T-cell (primary cell): ENCODE measurements at places on chromosomes 1 and 21. TPM values are rescaled to one million over a fixed set of nuclear protein-coding genes. Genes with fewer than 3 reads are reported as not detected.

Gene CHD5
- 0.16 TPM for total RNA-seq

DNA sequence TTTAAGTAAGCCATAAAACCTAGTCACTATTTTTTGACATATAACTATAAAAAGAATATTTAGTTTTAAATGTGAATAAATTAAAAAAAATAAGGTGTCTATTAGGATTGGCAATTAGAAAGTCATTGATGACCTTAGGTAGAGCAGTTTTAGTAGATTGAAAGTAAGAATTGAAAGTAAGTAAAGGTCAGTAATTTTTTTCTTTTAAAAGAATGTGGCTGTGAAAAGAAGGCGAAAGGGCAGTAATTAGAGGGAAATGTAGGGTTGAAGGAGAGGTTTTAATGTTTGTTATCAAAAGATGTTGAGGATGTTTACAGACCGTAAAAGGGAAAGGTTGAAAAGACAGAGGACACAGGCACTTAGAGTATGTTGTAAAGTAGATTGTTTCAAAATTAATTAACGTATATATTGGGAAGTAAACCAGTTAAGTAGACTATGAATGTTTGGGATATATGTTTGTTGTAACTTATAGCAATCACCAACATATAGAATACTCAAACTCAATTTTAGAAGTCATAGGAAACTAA is 41.0 kb downstream of the ZFYVE9 start:
- no peak for DNase-seq

- peak; percentile 96 for DNase-seq
Observed at GRCh38 chr1:1324524-1325287, at the start of the genes CPTP and INTS11. TSS of gene CPTP (plus strand) at chr1:1324802. CDS start at chr1:1326911, 2,109 bp downstream. TSS of gene INTS11 (minus strand) at chr1:1324660. CDS start at chr1:1324608, 52 bp downstream.

Gene IKBKE
- total RNA-seq = 60.7 TPM

DNA sequence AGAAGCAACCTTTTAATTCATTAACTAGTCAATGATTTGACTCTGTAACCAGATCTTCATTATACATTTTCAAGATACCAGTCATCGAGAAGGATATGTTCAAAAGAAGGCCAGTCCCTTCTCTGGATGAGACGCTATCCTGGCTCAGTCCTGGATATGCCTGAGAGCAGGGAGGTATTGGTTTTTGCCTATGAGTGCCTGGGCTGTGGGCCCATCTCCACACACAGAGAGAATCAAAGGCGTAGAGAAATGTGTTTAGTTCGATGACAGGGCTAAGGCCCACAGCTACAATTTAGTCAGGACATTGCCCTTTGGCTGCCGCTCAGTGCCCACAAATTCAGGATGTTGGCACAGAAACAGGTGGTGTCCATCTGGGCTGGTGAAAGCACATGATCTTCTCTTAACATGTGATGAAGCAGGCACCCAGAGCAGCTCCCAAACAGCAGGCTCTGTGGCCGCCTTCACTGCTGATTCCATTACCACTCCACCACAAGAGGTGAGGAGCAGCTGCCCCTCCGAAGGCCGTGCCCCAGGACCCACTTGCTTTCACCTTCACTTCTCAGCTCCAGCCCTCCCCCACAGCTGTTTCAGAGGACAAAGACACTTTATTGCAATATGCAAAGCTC is 24.7 kb downstream of the ACKR1 start:
- no peak for DNase-seq

GRCh38 chr1:201448990-201449389 is 20.0 kb downstream of the PHLDA3 start:
- DNase-seq = no peak

DNA sequence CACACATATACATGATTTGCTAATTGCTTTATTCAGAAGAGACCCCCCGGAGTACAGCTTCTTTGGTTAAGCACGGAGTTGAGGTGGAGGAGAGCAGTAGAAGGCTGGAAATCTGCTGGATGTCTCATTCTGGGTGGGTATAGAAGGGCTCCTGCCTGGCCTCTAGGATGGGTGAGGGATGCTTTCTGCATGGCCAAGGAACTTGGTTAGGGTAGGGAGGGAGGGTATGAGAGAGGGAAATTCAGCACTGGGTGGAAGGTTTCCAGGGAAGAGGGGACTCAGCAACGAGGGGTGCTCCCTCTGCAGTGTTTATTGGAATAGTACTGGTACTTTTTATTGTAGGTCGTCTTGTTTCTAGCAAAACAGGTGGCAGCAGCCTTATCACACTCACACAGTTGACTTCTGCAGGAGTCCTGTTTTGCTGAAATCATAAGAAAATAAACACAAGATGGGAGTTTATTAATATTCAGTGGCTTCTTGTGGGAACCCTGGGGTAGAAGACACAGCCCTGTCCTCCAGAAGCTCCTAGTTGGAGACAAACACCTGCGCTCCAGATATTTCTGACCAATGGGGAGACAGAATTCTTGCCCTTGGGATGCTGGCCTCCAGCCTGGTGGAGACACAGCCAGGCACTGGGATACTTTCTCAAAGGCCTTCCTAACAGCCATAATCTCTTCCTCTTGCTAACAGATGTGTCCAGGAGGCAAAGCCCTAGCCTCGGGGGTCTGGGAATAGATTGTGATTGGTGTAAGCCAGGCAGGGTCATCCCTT is 3.8 kb downstream of the PLA2G2A start:
- no peak for DNase-seq

- no peak for DNase-seq
Observed at GRCh38 chr1:168488138-168488537, 55.7 kb downstream of the XCL2 start.

DNA sequence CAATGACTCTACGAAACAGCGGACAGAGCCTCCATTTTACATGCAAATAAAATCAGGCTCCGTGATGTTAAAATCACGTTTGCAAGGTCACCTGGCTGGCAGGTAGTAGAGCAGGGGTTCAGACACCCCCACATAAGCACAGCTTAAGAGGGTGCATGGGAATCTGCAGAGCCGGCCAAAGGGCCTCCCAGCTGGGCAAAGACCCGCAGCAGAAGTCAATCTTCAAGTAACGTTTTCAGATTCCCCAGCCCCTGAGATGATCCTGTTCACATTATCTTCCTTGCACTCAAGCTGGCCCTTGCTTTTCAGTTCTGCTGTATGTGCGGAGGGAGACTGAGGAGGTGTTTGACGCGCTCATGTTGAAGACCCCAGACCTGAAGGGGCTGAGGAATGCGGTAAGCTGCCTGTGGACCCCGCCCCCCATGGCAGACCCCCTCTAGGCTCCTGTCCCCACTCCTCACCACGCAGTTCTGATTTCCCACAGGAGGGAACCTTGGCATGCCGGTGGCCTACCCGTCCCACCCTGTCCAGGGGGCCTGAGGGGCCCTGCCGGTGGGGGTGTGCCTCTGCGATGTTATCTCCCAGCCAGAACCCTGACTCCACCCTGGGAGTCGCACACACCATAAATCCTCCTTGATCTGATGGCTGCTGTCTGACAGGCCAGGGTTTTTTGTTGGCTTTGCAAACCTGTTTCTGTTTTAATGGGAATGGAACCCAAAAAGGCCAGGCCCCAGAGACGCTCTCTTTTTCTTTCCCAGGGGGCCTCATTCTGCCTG is 28.2 kb downstream of the GRHL3 start:
- no peak for DNase-seq

- no peak for DNase-seq
Observed at GRCh38 chr1:51534447-51534846, 15.4 kb upstream of the EPS15 start.

Gene ECM1
- total RNA-seq = 0.25 TPM

GRCh38 chr1:208892147-208892546 is 648.0 kb upstream of the PLXNA2 start:
- DNase-seq = no peak

Gene CRNN
- not detected for total RNA-seq

GRCh38 chr1:30764939-30765555 is 7.5 kb upstream of the LAPTM5 start:
- DNase-seq = no peak

Gene CYP4Z1
- total RNA-seq = not detected

Gene CD48
- total RNA-seq = 393 TPM

DNA sequence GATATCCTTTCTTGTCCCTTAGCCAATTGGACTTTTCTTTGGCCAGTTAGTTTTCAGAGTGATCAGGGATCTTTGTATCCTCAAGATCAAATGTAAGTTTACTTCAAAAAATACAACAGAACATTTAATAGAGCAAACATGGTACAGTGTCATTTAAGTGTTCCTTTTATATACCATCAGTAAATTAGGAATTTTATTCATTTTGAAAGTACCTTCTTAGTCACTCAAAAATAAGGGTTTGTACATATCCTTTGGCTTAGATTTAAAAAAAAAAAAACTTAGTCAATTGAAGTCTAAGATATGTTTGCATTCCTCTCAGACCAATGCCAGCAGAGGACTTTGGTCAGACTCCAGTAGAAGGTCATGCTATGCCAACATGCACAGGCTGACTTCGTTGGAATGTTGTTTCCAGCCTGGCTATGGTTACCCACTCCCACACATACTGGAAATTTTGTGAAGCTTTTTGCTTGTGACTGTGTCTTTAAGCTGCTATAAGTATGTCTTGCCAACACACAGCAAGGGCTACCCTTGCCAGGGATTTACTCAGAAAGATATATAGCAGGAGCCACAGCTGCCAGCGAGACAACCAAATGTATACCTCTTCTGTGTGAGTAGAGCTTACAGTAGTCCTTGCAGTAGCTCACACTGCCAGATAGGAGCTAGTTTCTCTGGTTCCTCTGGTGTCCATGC is 81.5 kb upstream of the LRIF1 start:
- DNase-seq = no peak

Gene FOXD2
- total RNA-seq = 0.42 TPM

Gene ERG
- total RNA-seq = 1.5 TPM

DNA sequence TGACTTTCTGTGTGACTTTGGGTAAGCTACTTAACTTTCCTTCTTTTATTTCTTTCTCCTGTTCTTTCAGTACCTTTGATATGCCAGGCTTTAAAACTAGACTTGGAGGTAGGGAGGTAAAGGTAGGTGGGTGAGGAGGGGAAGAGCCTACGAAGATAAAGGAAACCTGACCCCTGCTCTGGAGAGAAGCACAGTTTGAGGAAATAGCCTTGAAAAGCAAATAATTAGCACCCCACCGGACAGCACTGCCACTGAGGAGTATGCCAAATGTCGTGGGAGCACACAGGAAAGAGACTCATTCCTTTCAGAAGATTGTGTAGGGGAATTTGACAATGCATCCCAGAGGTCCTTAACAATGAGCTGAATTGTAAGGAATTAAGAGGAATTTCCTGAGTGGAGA is 65.2 kb upstream of the SPAG17 start:
- no peak for DNase-seq

Gene PSMA5
- 75.5 TPM for total RNA-seq

GRCh38 chr1:23556635-23557470 is 2.4 kb downstream of the ID3 start:
- no peak for DNase-seq

GRCh38 chr1:177045151-177045550 is 119.4 kb downstream of the ASTN1 start:
- no peak for DNase-seq

GRCh38 chr1:161872506-161872905 is 106.4 kb downstream of the ATF6 start:
- DNase-seq = no peak

- peak; percentile 84 for DNase-seq
Observed at GRCh38 chr1:2231532-2232254, 3.6 kb downstream of the SKI start.

DNA sequence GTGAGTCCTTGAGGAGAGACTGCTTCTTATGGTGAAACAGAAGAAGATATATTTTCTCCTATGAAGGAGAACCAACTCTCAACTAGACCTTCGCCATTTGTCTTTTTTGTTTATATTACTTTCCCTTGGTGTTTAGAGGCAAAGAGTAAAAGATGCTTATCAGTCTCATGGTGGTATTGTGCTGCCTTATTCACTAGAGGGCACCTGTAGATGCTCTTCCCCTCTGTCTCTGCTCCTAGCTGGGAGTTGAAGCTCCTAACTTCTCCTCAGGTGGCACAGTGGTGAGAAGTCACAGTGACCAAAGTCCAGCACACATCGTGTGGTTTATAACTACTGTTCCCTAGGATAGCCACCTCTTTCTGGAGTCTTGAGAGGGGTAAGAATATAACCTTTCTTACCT is 1359.6 kb downstream of the PLA2G4A start:
- DNase-seq = no peak

Gene PROK1
- not detected for total RNA-seq

DNA sequence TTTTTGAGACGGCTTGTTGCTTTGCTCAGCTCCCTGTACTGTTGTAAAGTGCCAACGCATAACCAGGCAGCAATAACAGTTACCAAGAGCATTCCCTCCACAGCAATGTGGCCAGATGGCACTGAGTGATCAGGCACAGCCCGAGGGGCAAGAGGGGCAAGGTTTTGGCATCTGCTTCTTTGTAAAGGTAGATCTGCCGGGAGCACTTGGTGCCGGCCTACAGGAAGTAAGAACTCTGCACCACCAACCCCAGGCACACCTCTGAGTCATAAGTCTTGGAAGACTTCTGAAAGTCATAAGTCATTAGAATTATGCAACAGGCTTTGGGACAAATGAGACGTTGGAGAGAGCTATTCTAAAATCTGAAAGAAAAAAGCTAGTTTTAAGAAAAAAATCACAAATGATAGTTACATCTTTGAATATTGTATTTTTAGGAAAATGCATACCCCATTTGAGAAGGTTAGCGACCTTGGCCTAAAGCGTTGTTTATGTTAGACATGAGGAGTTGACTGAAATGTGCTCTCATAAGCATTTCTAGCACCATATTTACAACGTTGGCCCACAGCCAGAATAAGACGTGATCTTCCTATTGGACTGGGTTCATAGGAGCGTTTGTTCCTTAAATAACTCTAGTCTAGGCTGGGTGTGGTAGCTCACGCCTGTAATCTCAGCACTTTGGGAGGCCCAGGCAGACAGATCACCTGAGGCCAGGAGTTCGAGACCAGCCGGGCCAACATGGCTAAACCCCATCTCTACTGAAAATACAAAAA is 37.7 kb upstream of the MAP10 start:
- DNase-seq = no peak

- no peak for DNase-seq
Observed at GRCh38 chr1:48027533-48027835, 30.3 kb upstream of the TRABD2B start.

DNA sequence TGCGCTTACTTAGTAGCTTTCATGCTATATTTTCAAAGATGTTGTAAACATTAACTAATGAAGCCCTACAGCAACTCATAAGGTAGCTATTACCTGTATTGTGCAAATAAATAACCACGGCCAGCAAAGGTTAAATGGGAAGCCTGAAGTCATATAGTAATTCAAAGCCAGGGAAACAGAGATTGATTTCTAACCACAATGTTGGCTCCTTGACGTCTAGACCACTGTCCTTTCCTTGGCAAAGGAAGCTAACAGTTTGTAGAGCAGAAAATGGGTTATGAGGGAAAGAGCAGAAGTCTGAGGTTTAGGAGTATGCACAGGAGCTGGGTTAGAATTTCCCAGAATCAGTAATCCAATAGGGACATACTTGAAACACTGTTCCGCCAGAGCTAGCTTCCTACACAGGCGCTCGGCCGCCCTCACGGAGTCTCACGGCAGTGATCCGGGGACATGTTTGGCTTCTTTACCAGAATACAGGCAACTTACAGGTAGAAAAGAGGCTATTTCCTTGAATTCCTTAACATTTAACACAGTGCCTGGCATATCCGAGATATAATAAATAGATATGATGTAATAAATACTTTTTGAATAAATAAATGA is 298.8 kb upstream of the LYPLAL1 start:
- no peak for DNase-seq

GRCh38 chr1:115426231-115426771 is 88.3 kb upstream of the NGF start:
- DNase-seq = no peak

- DNase-seq = no peak
Observed at GRCh38 chr1:160460683-160461287, 60.4 kb downstream of the VANGL2 start.

Gene IL22RA1
- total RNA-seq = not detected

Gene ZSWIM5
- total RNA-seq = 1.8 TPM

- DNase-seq = no peak
Observed at GRCh38 chr1:171107969-171108368, 17.3 kb downstream of the FMO3 start.

- no peak for DNase-seq
Observed at GRCh38 chr1:163585796-163586195, 264.0 kb downstream of the NUF2 start.
